NCI-H2029 treated with DMSO at 0.1 percent for 48 hours (cell line): ENCODE measurements at places on chromosomes 16 and 17.

DNA sequence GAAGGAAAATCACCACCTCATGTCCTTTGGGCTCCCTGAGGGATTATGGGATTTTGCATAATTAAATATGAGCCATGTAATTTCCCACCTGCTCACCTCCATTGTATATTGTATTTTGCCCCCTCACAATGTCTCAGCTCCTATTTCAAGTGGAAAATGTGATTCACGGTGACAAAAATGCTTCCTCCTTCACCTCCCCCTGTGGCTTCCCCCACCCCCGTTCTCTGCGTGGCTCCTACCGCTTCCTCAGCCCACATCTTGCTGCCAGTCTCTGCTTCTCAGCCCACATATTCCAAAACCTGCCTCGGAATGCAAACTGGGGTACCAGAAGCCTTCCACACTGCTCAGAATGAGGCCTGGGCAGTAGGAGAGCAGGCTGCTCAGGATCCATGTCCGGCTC lies 394.5 kb upstream of the C16orf82 start:
- no peak for DNase-seq

DNA sequence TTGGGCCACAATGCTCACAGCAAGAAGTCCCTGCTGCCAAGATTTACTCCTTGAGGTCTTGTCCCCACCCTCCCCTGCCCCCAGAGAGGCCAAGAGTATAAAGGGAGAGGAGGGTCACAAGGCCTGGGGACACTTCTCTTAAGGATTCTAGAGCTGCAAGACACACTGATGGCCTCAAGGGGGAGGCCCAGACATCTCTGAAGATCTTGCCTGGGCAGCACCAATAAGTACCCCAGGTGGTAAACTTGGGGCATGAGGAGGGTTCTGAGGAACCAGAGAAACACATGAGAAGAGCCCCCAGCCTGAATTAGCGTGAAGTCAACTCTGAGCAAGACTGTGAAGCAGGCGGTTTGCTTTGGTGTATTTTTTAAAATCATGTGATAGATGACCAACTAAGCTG lies 26.8 kb upstream of the MTMR4 start:
- DNase-seq, result no peak

- no peak for DNase-seq
Observed at GRCh38 chr17:6457688-6458459, 13.6 kb downstream of the PIMREG start.

DNA sequence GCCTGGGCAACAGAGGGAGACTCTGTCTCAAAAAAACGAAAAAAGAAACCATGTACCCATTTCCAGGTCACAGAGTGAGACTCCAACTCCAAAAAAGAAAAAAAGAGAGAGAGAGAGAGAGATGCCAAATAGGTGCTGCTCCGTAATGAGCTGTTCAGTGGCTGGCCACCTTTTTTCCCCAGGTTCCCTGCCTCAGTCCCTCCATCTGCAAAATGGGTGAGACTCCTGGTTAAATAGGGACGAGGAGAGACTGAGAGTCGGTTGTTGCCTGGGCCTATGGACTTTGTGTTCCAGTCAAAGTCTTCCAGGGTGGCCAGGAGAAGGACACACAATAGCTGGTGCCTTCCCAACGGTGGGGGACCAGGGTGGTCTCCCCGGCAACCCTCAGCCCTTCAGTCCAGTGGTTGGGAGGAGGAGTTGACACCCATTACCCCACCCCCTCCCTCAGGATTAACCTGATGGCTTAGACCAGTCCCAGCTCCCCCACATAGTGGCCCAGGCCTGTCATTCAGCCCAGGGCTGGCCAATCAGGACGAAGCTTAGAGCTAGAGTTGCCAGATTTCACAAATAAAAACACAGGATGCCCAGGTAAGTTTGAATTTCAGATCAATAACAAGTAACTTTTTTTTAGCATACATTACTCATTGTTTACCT lies 258.2 kb downstream of the PARN start:
- DNase-seq, result no peak

DNA sequence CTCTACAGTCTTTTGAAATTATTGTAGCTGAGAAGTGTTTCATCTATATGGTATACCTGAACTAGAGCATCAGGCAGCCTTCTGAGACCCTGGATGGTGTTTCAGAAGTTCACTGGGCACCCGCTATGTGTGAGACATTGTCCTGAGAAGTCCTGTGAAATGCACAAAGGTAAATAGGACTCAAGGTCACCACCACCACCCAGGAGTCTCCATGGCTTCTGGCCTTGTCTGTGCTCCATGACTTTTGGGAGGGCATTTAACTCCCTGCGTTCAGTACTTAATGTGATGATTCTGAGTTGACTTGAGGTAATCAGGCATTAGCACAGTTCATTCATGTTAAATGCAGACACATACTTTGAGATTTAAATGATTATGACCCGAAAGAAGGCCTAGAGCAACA lies 1.1 kb downstream of the MLYCD start:
- DNase-seq, result no peak

DNA sequence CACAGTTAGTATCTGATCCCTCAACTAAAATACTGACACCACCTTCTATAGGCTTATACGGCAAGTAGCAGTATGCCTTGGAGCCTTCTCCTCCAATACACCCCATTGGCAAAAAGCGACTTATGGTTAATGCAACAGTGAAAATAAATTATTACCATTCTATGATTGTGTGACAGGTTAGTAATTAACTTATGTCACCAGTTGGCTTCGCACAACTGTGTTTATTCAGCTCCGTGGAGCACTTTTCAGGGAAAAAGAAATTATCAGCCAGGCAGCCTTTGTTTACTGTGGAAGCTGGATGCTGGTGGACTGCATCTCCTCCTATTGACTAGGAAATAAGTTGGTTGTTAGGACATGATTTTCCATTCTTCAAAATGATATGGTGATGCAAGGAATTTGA lies 833.8 kb upstream of the RBFOX1 start:
- DNase-seq, result no peak

- no peak for DNase-seq
Observed at GRCh38 chr16:23679274-23679985, 741 bp downstream of the PLK1 start.

DNA sequence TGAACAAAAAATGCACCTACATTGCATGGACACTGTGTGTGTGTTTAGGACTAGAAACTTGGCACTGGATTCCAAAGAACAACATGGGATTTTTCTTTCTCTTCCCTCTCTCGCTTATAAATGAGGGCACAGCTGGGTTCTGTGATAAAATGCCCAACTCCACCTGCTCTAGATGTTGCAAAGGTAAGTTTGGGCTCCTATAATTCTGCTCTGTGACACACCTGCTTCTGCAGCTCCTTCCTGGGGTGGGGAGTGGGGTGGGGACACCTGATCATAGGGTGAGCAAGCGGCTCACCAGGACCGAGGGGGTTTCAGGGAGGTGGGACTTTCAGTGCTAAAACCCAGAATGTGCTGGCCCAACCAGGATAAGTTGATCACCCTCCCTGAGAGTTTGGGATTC lies 104.3 kb downstream of the AXIN2 start:
- DNase-seq, result no peak

DNA sequence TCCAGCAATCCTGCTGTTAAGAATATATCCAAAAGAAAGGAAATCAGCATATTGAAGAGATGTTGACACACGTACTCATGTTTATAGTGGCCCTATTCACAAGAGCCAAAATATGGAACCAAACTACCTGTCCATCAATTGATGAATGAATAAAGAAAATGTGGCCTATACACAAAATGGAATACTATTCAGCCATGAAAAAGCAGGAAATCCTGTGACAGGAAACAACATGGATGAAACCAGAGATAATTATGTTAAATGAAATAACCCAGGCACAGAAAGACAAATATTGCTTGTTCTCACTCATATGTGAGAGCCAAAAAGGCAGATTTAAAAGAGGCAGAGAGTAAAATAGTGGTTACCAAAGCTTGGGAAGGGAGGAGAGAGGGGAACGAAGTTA lies 127.1 kb downstream of the KCNJ2 start:
- DNase-seq, result no peak

DNA sequence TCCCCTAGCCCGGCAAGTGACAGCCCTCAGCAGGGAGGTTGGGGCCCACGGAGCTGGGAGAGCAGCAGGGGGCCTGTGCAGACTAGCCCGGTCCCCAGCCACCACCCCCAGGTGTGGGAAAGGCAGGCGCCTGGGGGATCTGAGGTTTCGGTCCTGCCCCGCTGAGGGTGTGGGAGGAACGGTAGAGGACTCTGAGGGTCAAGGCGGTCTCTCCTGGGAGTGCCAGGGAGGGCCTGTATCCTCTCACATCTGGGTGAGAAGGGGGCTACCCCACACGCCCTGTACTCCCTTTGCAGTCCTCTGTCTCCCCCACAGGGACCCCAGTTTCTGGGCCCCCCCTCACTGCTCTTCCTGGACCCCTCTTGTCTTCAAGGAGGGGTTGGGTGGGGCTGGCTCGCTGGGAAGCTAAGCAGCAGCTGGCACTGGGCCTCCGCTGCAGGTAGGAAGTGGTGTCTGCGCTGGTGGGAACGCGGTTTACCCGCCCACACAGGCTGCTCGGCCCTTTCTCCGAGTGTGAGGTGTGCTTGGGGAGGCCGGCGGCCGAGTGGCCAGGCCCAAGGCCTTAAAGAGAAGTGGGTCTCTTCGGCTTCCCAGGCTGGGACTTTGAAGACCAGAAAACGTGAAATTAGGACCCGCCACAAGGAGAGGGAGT lies 15.4 kb downstream of the CD7 start:
- no peak for DNase-seq

- no peak for DNase-seq
Observed at GRCh38 chr16:72226136-72226535, 54.2 kb upstream of the PMFBP1 start.

DNA sequence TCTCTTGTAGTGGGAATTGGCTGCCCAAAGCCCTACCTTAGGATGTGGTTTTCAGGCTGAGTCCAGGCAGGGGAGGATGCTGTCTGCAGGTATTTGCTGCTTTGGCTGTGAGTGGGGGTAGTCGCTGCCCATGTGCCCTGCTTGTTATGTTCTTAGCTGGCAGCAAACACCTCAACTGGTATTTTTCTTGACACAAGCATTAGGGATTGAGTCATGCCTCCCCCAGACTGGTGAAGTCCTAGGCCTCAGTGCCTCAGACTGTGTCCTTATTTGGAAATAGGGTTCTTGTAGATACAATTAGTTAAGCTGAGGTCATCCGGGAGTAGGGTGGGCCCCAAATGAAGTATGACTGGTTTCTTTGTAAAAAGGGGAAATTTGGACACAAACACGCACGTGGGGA lies 808.3 kb upstream of the EEF2KMT start:
- DNase-seq, result no peak

- peak; percentile 39 for DNase-seq
Observed at GRCh38 chr16:13961099-13961811, 41.3 kb downstream of the ERCC4 start.

- DNase-seq, result no peak
Observed at GRCh38 chr16:3525951-3526350, 25.1 kb downstream of the CLUAP1 start.
